ENCODE measurements at places on chromosomes 7 and 10. TPM values are rescaled to one million over a fixed set of nuclear protein-coding genes. Genes with fewer than 3 reads are reported as not detected.

The MRLN gene
- total RNA-seq = not detected

DNA sequence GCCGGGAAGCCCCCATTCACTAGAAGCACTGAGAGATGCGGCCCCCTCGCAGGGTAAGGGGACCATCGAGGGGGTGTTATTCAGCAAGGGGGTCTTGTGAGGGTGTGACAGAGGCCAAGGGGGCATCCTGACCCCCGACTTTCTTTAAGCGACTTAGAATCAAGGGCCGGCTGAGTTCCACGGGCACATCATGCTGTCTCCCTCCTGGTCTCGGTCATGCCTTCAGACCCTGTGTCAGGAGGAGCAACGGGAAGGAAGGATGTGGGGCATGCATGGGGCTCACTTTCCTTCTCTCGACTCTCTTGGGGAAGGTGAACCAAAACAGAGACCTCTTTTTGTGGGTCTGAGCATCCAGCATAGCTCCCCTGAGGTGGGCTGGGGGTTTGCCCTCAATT lies 2.5 kb downstream of the ACSL5 start:
- H3K27ac ChIP-seq = peak overlapping the region; percentile 92
- DNase-seq = no peak
- no peaks in the 10 kb centered on the region for H3K36me3 ChIP-seq
- peak overlapping the region; percentile 62 for H3K4me3 ChIP-seq

DNA sequence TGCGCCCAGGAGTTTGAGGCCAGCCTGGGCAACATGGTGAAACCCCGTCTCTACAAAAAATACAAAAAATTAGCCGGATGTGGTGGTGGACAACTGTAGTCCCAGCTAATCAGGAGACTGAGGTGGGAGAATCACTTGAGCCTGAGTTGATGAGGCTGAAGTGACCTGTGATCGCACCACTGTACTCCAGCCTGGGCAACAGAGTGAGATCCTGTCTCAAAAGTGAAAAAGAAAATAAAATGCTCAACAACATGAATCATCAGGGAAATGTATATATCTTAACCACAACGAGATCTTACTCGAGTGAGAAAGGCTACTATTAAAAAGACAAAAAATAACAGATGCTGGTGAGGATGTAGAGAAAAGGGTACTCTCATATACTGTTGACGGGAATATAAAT lies 72.7 kb downstream of the JMJD1C start:
- peaks cover 6% of the 10 kb centered on the region for H3K4me1 ChIP-seq
- DNase-seq = no peak
- H3K4me3 ChIP-seq = no peak overlapping the region
- no peaks in the 10 kb centered on the region for H3K36me3 ChIP-seq
- H3K27me3 ChIP-seq = no peaks in the 10 kb centered on the region
- no peak overlapping the region for H3K27ac ChIP-seq

The BMPER gene
- 10.0 TPM for total RNA-seq

The GHRHR gene
- not detected for total RNA-seq

The PNLIPRP3 gene
- total RNA-seq = 0.20 TPM
